Stimulated activated CD4-positive, alpha-beta T cell treated with anti-CD3 and anti-CD28 coated beads, Interleukin-1b, Interleukin-23, amount 100 ng/mL, for 1 hour (primary cell): ENCODE measurements at places on chromosomes 7 and 10.

DNA sequence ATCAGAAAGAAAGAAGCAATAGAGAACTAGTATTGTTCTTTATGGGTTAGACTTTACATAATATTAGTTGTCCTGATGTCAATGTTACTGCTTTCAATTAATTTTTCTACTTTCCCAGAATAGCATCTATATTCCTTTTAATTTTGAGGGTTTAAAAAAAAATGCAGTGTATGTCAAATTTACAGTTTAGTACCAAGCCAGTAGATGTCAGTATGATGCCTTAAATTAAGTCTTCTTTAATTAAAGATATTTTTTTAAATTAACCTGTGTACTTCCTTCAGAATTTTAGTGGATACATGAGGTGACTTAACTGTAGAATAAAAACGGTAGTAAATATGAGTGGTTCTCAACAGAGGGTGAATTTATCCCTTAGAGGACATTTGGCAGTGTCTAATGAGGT, 35.2 kb upstream of the STOX1 start:
- no peak for DNase-seq

DNA sequence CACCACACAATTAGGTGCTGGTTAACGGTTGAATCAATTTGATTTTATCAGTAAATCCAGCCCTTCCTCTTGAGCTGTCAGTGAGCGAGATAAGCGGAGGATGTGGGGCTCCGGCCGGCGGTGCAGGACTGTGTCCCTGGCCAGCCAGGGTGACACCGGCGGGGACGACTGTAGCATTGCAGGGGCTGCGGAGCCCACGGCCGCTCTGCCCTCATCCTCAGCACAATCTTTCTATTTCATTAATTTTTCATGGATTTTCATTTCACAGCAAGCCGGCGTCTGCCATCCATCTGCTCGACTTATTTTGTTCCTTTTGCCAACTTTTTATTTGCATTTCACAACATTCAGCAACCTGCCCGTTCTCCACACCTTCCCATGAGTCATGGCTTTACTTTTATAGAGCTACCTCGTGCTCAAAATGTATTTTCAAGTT, 4.7 kb downstream of the ADARB2 start:
- DNase-seq = no peak

DNA sequence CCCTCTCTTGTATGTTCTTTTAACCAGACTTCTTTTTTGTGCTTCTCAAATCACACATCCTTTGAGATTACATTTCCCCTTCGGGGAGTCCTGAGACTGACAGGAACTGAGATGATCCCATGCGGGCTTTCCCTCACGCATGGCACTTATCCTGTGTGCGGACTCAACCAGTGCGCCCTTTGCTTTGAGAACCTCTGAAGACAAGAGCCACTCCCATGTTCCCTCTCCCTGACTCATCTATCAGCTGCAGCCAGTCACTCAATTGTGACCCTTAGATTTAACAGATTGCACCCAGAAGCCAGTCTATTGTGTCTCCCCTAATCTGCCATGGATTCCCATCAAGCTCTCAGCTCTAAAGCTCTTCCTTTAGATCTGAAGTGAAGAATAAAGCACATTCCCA, 353.9 kb upstream of the MEOX2 start:
- DNase-seq = no peak

DNA sequence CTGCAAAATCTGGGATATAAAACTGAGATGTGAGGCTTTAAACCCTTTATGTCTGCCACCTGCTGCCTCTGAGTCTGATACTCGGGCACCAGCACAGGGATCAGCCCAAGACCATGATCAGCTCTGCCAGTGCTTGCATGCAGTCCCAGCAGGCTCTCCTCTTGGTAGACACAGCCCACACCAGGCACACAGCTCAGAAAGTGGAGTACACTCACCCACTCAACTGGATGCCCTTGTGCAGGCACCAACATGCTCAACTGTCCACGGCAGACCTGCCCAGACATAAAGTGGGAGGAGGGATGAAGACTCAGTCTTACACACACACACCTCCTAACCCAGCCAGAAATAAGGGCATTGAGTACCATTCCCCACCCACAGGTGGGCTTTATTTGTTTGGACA, 18.2 kb upstream of the MYH16 start:
- no peak for DNase-seq

- DNase-seq = no peak
Observed at GRCh38 chr7:90288154-90288553, 33.0 kb downstream of the FAM237B start.

- no peak for DNase-seq
Observed at GRCh38 chr7:17646253-17646956, 293.9 kb downstream of the SNX13 start.

GRCh38 chr10:44295644-44296241, 89.2 kb downstream of the CXCL12 start:
- no peak for DNase-seq

DNA sequence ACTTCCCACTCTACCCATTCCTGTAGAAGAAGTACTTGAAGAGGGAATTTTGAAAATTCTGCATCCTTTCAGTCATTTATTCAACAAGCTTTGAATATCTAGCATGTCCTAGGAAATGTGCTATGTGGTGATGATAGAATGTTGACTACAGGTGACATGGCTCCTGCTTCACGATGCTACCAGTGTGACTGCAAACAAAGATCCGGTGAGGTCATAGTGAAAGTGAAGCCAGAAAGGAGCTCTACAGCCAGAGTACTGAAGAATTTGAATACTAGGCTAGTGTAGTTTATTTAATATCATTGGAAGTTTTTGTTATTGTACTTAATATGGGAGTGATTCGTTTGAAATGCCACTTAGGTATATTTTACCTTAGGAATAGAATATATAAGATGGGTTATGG, 348.1 kb downstream of the TFEC start:
- DNase-seq = no peak

DNA sequence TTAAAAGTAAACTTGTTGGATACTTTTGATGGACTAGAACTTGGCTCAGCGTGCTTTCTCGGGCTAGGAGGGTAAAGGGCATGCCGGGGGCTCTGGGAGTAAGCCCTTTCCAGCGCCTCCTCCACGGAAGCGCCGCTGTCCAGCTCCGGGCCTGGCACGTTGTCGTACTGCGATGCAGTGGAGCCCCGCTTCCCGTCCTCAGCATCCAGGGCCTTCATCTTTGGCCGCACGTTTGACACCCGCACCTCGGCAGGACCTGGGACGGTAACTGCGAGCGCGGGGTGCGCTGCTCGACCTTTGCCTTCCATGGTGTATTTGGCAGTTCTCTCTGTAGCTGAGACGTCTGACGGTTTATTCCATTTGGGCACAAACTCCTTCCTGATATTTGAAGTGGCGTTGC, 148.3 kb downstream of the USP6NL start:
- DNase-seq = no peak

DNA sequence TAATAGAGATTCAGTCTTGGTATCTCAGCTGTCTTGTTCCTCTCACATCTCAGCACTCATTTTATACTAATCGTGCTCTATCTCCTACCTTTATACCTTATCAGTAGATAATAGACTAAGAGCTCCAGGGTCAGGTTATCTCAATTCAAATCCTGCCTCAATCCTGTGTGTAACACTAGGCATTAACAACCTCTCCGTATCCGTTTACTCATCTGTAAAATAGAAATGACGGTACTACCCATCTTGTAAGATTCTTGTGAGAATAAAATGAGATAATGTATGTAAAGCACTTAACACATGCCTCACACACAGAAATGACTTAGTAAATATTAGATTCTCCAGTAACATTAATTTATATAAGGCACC, 622 bp upstream of the P4HA1 start:
- no peak for DNase-seq

DNA sequence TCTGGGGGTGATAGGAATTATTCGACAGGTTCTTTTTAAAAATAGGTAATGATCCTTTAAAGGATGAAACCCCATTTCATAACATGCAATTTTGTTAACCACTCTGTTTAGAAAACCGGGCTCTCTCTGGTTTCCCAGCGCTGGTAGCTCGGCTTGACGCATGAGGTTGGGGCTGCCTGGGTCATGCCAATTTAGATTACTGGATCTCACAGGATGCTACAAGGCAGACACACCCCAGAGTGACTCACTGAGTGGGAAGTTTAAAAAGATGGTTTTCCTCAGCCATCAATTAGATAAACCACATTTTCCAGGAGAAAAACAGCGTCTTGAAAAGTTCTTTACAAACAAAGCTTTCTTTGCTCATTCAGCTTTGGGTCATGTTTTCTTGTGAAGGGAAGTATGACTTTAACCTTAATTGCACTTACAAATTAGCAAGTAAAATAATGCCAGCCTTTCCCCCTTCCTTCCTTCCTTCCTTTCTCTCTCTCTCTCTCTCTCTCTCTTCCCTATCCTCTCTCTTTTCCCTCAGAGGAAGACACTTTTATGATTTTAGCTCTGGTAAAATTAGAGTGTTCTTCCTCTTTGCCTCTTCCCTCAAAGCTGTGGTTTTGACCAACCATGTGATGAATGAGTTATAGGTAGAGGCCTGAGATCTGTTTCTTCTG, 99.8 kb downstream of the EPDR1 start:
- DNase-seq = no peak

DNA sequence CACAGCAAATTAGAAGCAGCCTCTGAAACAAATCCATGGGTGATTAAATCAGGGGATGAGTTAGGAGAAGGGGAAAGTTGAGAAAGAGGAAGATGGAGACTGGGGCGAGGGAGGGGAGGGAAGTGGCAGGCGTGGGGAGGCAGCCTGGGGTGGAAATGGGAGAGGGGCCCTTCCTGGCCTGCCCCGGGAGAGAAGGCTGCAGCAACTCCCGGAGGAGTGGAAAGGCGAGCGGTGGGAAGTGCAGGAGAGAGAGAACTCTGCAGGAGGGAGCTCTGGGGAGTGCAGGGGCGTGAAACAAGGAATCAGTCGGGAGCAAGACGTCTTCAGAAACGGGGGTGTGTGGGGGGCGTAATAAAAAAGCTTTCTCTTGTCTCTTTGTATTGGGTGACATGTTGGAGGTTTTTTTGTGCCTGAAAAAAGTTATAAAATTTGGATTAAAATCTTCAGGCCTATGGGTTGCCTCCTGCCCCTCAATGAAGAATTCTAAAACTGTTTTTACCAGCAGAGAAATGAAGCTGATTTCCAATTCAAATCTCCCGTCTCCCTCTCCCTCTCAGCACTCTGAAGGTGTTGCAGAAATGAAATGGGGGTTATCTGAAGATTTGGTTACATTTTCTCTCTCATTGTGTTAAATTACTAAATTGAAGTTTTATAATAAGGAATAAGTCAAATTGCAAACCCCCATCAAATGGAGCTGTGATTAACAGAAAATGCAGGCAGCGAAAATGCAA, 4.7 kb upstream of the UNCX start:
- no peak for DNase-seq

DNA sequence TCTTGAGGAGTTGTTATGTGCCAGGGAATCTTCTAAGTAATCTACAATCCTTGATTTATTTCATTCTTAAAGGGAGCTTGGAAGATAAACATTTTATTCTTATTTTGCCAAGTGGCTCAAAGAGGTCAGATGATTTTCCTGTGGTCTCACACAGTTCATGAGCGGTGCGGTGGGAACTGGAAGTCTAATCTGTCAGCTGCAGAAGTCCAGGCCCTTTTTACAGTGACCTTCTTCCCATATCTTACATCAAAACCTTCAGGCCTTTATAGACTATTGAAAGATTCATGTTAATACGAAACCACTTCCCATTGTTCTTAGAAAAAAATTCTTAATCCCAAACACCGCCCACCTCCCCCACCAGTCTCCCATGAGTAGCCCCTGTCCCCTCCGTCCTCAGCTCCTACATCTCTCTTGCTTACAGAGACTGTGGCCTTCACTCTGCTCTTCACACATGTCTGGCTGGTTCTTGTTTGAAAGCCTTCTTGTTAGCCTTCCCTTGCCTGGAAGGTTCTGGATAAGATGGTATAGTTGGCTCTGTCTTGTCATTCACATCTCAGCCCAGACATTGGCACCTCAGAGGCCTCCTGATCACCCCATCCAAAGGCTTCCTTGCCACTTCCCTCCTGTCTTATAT, 61.5 kb downstream of the ITGA8 start:
- DNase-seq = no peak

DNA sequence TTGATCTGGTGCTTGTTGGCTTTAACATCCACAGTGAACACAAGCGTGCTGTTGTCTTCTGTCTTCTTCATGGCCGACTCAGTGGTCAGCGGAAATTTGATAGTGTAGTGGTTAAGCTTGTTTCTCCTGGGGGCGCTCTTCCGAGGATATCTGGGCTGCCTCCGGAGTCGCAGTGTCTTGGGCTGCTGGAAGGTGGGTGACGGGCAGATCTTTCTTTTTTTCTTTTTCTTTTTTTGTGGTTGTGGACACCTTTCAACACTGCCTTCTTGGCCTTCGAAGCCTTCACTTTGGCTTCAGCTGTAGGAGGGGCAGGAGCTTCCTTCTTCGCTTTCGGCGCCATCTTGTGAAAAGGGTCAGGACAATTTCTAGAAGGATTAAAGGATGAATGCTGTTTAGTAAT, 23.8 kb upstream of the RPA3 start:
- DNase-seq = no peak

DNA sequence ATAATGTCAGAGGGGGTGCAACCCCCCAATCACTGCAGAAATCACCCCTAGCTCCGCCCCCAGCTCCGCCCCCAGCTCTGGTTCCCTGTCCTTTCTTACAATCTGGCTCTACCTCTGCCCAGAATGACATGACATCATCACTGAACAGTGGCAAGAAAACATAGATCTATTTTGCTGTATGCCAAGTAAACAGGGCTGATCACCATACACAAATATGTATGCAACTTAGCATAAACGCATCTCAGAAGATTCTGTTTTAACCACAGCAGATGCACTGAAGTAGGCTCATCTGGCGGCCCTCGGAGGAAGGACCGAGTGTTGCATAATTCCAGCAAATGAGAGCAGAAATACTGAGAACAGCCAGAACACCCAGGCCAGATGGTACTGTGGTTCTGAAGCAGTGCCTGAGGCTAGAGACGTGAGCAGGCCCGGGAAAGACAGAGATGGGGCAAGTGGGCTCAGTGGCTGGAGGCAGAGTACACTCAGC, 293.3 kb upstream of the KLF14 start:
- no peak for DNase-seq

- DNase-seq = no peak
Observed at GRCh38 chr7:108016841-108017775, 14.1 kb upstream of the LAMB1 start.

GRCh38 chr10:48759113-48759901, 74.6 kb downstream of the WDFY4 start:
- DNase-seq = no peak

DNA sequence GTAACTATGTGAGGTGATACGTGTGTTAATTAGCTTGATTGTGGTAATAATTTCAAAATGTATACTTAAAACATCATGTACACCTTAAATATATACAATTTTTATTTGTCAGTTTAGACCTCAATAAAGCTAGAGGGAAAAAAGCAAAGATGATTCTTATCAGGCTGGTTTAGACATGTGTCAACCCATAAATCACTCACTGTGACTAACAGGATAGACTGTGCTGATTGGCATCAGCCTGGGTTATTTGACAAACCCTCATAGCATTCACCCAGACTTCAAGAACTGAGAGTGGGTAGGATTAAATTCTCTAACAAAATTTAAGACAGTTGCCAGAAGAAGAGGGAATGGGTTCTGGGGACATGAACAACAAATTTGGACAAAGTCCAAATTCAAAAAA, 73.8 kb upstream of the TMEM140 start:
- no peak for DNase-seq
